ENCODE measurements at places on chromosomes 7 and 10.
A peak's percentile ranks its signal among the peaks of the same experiment; 100 is the strongest.

GRCh38 chr10:133475821-133476640 lies 22.3 kb downstream of the SCART1 start:
- ATAC-seq = peak; percentile 86

DNA sequence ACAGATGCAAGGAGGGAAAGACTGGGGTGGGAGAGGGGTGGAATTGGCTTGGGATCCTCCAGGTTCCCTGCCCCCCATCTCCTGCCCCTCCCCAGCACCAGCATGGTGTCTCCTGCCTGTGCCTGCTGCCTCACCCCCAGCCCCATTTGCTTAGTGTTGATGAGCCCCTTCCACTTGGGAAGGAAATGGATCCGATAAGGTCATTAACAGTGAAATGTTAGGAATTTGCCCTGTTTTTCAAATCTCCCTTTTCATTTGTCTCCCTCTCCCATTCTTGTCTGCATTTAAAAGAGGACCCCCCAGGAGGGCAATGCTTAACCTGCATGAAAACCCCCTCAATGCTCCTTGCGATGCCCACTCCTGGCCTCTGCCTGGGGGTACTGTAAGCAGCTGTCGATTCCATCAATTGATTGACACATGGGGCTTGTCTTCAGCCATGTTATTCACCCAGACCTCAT lies 51.5 kb downstream of the HK1 start:
- ATAC-seq = no peak

DNA sequence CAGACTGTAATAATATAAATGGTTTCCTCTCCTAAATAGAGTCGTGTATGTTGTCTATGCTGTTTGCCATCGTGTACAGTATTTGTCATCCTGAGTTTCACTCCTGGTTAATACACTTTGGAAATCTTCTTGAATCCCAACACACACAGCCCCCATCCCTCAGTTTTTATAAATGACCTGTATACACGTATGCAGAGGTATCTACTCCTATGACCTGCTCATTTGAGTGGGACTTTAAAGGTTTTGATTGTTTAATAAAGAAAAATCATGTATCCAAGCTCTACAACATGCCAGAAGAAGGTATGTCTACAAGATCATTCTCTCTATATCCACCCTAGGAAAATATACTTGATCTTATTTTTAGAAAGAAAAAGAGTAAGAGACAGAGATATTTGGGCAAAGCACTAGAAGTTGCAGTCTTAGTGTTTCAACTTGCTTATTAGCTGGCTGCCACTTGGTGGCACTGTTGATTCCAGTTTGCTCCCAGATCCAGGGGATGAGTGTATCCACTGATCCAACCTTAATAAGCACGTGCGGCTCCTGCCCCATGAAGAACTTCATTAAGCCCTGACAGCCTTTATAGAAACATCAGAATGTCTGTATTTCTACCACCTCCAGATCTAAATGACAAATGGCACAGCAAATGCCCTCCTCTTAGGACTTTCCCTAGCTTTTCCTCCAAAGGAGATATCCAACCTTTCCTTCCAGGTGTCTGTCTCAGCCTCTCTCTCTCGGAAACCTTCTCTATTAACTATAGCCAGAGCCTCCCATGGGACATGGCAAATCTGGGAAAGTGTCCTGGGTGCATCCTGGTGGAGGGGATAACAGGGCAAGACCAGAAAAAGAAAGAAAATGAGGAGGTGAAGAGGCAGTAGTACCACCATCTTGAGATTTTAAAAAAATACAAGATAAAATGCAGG lies 181.6 kb upstream of the NEBL start:
- ATAC-seq = peak; percentile 43

- no peak for ATAC-seq
Measured at GRCh38 chr7:158055726-158056510, 531.7 kb downstream of the PTPRN2 start.

GRCh38 chr10:71889388-71889987 lies 38.4 kb upstream of the PSAP start:
- no peak for ATAC-seq

DNA sequence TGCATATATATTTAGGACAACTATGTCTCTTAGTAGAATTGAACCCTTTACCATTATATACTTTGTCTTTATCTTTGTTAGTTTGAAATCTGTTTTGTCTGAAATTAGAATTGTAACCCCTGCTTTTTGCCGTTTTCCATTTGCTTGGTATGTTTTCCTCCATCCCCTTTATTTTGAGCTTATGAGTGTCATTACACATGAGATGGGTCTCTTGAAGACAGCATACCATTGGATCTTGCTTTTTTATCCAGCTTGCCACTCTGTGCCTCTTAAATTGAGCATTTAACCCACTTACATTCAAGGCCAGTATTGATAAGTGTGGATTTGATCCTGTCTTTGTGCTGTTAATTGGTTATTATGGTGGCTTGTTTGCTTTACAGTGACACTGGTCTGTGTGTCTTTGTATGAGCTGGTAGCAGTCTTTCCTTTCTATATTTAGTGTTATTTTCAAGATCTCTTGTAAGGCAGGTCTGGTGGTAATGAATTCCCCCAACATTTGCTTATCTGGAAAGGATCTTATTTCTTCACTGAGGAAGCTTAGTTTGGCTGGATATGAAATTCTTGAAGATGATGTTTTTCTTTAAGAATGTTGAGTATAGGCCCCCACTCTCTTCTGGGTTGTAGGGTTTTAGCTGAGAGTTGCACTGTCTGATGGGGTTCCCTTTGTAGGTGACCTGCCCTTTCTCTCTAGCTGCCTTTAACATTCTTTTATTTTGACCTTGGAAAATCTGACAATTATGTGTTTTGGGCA lies 149.5 kb downstream of the AHR start:
- ATAC-seq = no peak

GRCh38 chr7:108290459-108291151 lies 160.4 kb upstream of the LAMB4 start:
- ATAC-seq = no peak

DNA sequence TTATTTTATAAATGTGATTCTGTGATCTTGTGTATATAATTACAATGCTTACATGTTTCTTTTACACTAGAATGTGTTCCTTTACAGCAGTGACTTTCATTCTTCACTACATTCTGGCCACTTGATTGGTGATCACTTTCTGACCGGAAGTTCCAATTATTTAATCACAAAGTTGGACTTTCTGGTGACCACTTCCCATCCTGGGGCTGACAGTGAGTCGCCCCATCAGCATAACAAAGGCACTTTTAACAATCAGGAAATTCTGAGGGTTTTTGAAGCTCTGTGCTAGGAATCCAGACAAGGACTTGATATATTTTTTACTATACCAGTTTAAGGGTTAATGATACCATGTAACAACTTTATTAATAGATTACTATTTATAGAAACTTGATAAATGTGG lies 282.3 kb upstream of the KAT6B start:
- no peak for ATAC-seq

- no peak for ATAC-seq
Measured at GRCh38 chr10:5658871-5659618, 7.3 kb downstream of the ASB13 start.

- no peak for ATAC-seq
Measured at GRCh38 chr7:38283809-38284208, 10.4 kb upstream of the TARP start.

- no peak for ATAC-seq
Measured at GRCh38 chr10:853017-853416, 78.5 kb downstream of the LARP4B start.

DNA sequence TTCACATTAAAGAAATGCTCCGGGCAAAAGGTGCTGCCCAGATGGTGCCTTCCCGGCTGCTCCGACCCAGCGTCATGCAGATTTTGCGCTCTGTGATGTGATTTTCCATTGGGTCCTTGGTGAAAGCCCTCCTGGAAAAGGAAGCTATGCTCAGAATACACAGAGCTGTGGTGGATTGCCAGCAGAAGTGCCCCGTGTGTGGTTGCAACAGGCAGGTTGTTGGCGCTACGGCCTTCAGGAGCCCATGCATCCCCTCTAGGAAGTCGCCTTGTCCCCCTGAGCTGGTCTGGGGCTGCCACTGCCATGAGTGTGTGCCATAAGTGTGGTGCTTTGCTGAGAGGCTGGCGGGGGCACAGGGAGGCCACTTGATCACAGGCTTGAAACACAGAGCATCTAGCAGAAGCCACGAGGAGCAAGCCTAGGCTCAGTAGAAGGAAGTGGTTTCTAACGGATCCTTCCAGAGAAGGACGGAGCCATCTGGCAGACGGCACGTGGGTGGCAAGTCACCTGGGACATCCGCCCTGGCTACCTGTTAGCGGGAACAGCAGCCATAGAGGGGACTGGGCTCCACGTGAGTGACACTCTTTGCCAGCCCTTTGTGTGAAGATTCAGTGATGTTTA lies 210.9 kb downstream of the CUX1 start:
- no peak for ATAC-seq

- ATAC-seq = no peak
Measured at GRCh38 chr10:60008816-60009215, 102.5 kb upstream of the CCDC6 start.

- ATAC-seq = no peak
Measured at GRCh38 chr10:48442090-48442808, 135.8 kb downstream of the MAPK8 start.

- no peak for ATAC-seq
Measured at GRCh38 chr7:44646921-44647636, 40.7 kb downstream of the OGDH start.

GRCh38 chr10:128575761-128576160 lies 449.5 kb upstream of the MKI67 start:
- ATAC-seq = no peak

DNA sequence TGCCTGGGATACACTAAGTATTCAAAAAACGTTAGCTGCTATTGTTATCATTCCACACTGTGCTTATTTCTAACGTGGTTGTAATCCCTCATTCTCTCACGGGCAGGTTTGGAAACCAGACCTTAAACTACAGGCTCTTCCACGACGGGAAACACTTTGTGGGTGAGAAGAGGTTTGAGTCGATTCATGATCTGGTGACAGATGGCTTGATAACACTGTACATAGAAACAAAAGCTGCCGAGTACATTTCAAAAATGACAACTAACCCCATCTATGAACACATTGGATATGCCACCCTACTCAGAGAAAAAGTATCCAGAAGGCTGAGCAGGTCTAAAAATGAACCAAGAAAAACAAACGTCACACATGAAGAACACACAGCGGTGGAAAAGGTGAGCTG lies 163.2 kb upstream of the PRR15 start:
- no peak for ATAC-seq

DNA sequence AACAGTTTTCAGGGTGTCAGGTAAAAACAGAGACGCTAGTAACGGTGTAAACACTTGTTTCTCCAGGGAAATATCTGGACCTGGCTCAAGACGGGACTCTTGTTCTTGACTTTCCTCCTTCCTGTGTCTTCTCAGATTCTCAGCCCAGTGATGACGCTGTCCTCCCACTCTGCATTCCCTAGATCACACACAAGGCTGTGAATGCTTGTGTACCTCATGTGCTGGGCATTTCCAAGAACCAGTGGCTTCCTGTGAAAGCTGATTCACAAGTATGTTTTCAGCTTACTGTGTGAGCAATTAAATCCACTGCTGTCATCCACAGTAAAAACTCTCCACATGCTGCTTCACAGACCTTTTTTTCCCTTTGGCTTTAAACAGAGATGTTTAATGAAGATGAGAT lies 193.8 kb upstream of the DPP6 start:
- ATAC-seq = no peak

- ATAC-seq = peak; percentile 99
Measured at GRCh38 chr10:70363971-70364771, 18.3 kb downstream of the LRRC20 start.

- ATAC-seq = no peak
Measured at GRCh38 chr7:5394264-5395105, 29.1 kb downstream of the TNRC18 start.

DNA sequence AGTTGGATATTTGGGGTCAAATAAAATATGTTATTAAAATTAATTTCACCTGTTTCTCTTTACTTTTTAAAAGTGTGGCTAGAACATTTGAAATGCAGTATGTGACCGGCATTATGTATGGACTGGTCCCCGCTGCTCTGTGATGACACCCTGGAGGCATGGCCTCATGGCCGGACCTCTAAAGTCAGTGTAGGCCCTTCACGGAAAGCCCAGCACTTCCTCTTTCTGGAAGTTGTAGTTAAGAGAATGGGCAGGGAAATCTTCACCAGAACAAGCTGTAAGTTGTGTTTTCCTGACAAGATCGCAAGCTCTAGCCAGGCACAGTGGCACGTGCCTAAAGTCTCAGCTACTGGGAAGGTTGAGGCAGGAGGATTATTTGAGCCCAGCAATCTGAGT lies 38.3 kb upstream of the SRGN start:
- no peak for ATAC-seq

DNA sequence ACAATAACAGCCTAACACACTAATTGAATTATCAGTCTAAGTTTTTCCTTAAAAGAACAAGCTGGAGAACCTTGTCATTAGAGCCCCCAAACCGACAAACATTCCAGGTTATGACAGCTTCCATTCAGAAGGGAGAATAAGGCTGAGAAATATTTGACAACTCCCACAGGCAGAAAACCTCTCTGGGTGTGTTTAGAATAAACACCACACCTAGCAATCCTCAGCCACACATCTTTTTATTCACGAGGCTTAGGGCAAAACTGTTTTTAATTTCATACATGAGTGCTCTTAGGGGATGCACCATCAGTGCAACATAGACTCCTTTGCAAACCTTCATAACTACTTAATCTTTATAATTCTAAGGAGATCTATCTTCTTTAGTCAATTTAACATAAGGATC lies 24.2 kb downstream of the STN1 start:
- no peak for ATAC-seq

GRCh38 chr10:97534746-97535367 lies 36.1 kb downstream of the UBTD1 start:
- ATAC-seq = peak; percentile 69

DNA sequence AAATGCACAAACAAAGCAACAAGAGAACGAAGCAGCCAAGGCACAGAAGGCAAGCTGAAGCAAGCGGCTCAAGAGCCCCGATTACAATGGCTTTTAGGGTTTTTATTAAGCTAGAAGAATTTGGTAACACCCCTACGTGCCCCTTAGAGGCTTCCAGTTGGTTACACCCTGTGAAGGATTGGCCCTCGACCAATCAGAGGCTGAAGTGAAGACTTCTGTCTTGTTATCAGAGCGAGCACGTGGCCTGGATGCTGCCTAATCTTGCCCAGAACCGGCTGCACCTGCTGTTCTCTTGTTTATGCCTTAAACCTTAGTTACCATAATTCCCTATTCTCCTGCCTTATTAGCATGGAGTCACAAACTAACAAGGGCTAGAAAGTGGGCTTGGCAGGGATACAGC lies 21.4 kb downstream of the KCNK18 start:
- ATAC-seq = no peak

DNA sequence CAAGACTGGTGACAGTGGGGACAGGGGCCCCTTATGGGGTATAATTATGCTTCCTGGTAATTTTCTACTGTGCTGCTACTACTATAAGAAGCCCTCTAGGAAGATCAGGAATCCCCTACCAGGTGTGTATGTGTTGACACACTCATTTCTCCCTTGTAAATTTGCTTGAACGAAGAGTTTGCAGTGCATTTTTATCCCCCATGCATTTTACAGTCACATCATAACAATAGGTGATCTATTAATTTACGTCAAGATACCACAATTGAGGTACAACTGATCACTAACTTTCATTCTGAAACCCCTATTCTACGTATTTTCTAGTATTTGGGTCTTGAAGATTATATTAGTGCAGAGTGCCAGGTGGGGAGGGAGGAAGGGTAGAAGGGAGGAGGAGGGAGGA lies 252.2 kb downstream of the NSUN6 start:
- ATAC-seq = no peak

GRCh38 chr7:135761751-135762488 lies 13.3 kb upstream of the FAM180A start:
- no peak for ATAC-seq

GRCh38 chr7:142608630-142609428 lies 140.4 kb upstream of the PRSS1 start:
- ATAC-seq = peak; percentile 34

GRCh38 chr7:101555269-101555920 lies 73.7 kb downstream of the MYL10 start:
- ATAC-seq = no peak
